ENCODE measurements at places on chromosomes 7 and 10.

- H3K4me3 ChIP-seq = peak within 1 kb of the TSS; percentile 95
- no peaks in the 10 kb centered on the region for H3K27me3 ChIP-seq
- peak within 1 kb of the TSS; percentile 97 for H3K27ac ChIP-seq
- peaks cover 20% of the 10 kb centered on the region for H3K4me1 ChIP-seq
- H3K36me3 ChIP-seq = peaks cover 22% of the 10 kb centered on the region
Measured at GRCh38 chr7:100705753-100706671, at the start of gene POP7. Gene POP7 (plus strand): TSS chr7:100706121. CDS start chr7:100706831, 710 bp downstream.

DNA sequence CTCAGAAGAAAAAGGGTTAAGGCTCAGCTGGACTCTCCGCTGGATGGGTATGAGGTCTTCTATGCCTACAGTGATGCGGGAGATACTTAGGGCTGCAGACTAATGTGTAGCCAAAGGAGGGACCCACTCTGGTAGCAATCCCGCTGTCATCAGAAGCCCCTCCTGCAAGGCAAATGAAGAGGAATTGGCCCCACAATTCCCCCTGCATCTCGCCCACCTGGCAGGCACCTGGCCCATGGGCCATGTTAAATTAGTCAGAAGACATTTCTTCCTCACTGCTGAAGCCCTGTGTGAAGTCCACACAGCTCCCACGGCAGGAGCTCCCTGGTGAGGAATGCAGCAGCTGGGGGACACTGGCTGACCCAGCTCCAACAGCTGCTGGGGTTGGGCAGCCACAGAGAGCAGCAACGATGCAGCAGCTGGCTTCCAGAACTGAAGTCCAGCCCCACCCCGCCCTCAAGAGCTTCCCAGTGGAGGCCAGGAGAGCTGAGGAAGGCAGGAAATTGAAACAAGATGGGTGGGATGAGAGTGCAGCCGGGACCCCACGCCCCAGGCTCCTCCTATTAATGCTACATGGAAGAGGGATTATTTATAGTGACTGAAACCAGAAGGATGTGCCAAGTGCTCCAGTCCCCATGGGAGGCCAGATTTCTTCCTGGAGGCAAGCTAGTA, 5.5 kb downstream of the VSTM4 start:
- H3K4me1 ChIP-seq = peaks cover 69% of the 10 kb centered on the region
- peaks cover 28% of the 10 kb centered on the region for H3K36me3 ChIP-seq
- no peaks in the 10 kb centered on the region for H3K27me3 ChIP-seq
- no peak overlapping the region for H3K4me3 ChIP-seq
- no peak overlapping the region for H3K27ac ChIP-seq

DNA sequence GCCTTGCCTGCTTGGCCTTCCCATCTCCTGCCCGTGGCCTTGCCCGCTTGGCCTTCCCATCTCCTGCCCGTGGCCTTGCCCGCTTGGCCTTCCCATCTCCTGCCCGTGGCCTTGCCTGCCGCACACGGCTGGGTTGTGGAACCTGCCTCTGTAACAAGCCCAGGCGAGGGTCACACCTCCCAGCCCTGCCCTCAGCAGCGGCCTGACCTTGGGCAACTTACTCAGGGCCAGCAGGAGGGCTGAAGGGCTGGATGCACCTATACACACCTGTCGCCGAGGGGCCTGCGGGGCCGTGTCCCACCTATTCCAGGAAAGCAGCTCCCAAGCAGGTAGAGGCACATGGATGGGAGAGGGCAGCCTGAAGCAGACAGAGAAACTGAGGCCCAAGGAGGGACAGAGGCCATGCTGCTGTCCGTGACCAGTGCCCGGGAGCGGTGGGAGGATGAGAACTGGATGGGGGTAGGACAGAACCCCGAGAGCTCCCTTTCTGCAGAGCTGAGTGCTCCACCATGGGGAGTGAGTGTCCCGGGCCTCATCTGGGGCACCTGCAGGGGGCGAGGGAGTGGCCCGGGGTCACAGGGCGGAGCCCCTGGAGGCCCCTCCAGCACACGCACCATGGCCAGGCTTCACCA, 277.6 kb downstream of the ELFN1 start:
- no peak overlapping the region for H3K4me3 ChIP-seq
- no peak for DNase-seq
- no peak overlapping the region for H3K27ac ChIP-seq
- H3K36me3 ChIP-seq = peaks cover 76% of the 10 kb centered on the region
- H3K27me3 ChIP-seq = no peaks in the 10 kb centered on the region

- H3K36me3 ChIP-seq = no peaks in the 10 kb centered on the region
- peak; percentile 77 for DNase-seq
- no peaks in the 10 kb centered on the region for H3K27me3 ChIP-seq
- peak overlapping the region; percentile 9 for H3K4me3 ChIP-seq
Measured at GRCh38 chr10:14240253-14241189, 90.2 kb downstream of the FRMD4A start.

- H3K36me3 ChIP-seq = no peaks in the 10 kb centered on the region
- H3K4me3 ChIP-seq = no peak overlapping the region
- no peak overlapping the region for H3K27ac ChIP-seq
- no peaks in the 10 kb centered on the region for H3K4me1 ChIP-seq
- no peak for DNase-seq
Measured at GRCh38 chr10:46264336-46264735, 22.5 kb upstream of the ANTXRL start.

GRCh38 chr10:99975942-99976809, 33.6 kb downstream of the DNMBP start:
- peaks cover 6% of the 10 kb centered on the region for H3K36me3 ChIP-seq
- no peaks in the 10 kb centered on the region for H3K4me1 ChIP-seq
- DNase-seq = no peak
- H3K27ac ChIP-seq = peak overlapping the region; percentile 54
- no peaks in the 10 kb centered on the region for H3K27me3 ChIP-seq
- no peak overlapping the region for H3K4me3 ChIP-seq

GRCh38 chr7:124597509-124597908, 168.1 kb downstream of the GPR37 start:
- H3K36me3 ChIP-seq = no peaks in the 10 kb centered on the region
- H3K4me3 ChIP-seq = no peak overlapping the region
- H3K4me1 ChIP-seq = no peaks in the 10 kb centered on the region
- H3K27ac ChIP-seq = no peak overlapping the region
- H3K27me3 ChIP-seq = no peaks in the 10 kb centered on the region

- no peak for DNase-seq
- no peak overlapping the region for H3K4me3 ChIP-seq
- H3K4me1 ChIP-seq = no peaks in the 10 kb centered on the region
- no peaks in the 10 kb centered on the region for H3K36me3 ChIP-seq
Measured at GRCh38 chr7:52283335-52283734, 752.1 kb upstream of the POM121L12 start.

GRCh38 chr7:149883452-149883861, 9.7 kb downstream of the ATP6V0E2 start:
- no peak for DNase-seq
- peaks cover 70% of the 10 kb centered on the region for H3K4me1 ChIP-seq
- no peaks in the 10 kb centered on the region for H3K27me3 ChIP-seq
- peaks cover 48% of the 10 kb centered on the region for H3K36me3 ChIP-seq
- no peak overlapping the region for H3K4me3 ChIP-seq

- peak overlapping the region; percentile 91 for H3K27ac ChIP-seq
- no peaks in the 10 kb centered on the region for H3K27me3 ChIP-seq
- H3K36me3 ChIP-seq = no peaks in the 10 kb centered on the region
- peak; percentile 3 for DNase-seq
- peaks cover 3% of the 10 kb centered on the region for H3K4me1 ChIP-seq
Measured at GRCh38 chr7:7641129-7641663, 644 bp downstream of the UMAD1 start.

DNA sequence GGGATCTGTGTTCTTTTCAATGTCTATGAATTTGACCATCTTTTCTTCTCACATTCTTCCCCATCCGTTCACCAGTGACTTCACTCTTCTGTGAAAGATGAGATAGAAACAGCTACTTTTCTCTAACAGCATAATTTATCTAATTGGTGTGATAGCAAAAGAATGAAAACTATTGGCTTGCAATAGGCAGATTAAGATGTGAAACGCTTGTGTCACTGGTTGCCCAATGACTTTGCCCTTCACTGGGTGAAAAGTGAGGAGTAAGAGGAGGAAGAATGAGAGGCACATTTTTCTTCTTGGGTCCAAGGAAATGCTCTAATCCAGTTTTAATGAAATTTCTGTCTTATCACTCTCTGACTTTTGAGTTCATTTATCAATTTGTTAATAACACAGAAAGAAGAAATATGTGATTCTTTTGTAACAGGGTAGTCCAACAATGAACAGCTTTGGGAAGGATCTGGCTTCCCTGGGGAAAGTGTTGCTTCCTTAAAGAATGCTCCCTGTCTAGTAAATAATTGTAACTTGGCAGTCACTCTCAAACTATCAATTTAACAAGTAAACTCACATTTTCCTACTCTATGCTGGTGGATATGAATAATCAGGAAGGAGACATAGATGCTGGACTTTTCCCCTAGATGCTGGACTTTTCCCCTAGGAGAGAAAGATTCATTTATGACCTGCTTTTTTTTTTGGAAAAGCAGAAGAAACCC, 35.1 kb downstream of the BET1 start:
- no peaks in the 10 kb centered on the region for H3K36me3 ChIP-seq
- H3K27me3 ChIP-seq = no peaks in the 10 kb centered on the region
- DNase-seq = no peak
- H3K4me3 ChIP-seq = no peak overlapping the region
- H3K4me1 ChIP-seq = no peaks in the 10 kb centered on the region
